Activated CD8-positive, alpha-beta memory T cell treated with anti-CD3 and anti-CD28 coated beads, Interleukin-2, amount 10 ng/mL, durations not matched to agents 7 days and 5 days (primary cell): ENCODE measurements at places on chromosomes 6 and 20.

DNA sequence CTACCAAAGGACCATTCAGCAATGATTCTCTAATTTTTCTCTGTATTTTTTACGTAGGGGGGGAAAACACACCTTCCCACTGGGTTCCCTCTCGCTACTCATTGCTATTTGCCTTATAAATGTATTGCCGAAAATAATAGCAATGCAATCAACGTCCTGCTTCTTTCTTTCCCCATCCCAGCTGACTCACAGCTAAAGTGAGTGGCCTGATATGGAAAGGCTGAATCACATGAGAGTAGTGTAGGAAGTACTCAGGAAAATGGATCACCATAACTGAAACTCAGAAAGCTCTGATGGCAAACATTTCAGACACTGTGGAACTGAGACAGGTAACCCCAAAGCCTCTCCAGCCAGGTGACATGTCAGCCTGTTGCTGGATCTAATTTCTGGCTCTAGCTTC, 49.3 kb upstream of the SRPK1 start:
- no peaks in the 10 kb centered on the region for H3K36me3 ChIP-seq
- peaks cover 4% of the 10 kb centered on the region for H3K27me3 ChIP-seq
- peaks cover 12% of the 10 kb centered on the region for H3K4me1 ChIP-seq
- H3K27ac ChIP-seq, result no peak overlapping the region

DNA sequence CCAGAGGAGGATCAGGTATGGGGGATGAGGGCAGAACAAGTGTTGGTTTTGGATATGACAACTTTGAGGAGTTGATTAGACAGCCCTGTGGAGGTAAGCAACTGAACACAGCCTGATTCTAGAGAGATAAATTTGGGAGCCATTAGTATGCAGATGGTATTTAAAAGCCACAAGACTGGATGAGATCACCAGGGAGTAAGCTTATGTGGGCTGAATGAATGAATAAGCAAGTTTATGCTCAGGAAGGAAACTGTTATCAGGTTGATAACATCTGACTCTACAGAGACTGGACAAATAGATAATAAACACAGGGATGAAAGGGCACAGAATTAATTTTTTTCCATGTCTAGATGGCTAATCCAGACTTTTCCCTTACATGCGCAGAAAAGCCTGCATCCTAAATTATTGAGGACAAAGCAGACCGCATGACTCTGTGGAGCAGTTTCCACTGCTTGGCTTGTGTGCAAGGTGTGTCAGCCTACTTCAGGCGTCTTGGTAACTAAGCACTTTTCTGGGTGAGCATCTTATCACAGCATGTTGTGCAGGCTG, 150.6 kb downstream of the GJA10 start:
- H3K4me3 ChIP-seq, result no peak overlapping the region
- peaks cover 30% of the 10 kb centered on the region for H3K4me1 ChIP-seq
- H3K36me3 ChIP-seq, result no peaks in the 10 kb centered on the region
- H3K27me3 ChIP-seq, result no peaks in the 10 kb centered on the region

- no peak for DNase-seq
- H3K4me1 ChIP-seq, result peaks cover 22% of the 10 kb centered on the region
- no peak overlapping the region for H3K27ac ChIP-seq
- peaks cover 4% of the 10 kb centered on the region for H3K36me3 ChIP-seq
- no peaks in the 10 kb centered on the region for H3K27me3 ChIP-seq
These were observed 171.5 kb downstream of the CDKAL1 start for GRCh38 chr6:20705741-20706140.

DNA sequence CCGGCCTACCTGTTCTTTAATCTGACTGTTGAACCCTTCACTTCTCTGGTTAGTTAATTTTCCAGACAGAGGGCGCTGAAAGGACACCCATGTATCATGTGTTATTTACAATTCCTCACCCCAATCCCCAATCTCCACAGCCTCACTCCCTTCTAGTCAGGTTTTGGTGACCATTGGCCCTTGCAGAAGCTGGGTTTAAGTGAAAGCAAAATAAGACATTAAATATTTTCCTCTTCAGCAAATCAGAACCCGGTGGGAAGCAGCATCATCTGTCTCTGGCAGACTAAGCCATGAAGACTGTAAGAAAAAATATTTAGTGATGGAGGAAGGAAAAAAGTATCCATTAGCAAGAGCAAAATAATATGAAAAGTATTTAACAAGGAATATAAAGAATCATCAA, 9.4 kb upstream of the HLA-DQA1 start:
- H3K4me1 ChIP-seq, result peaks cover 30% of the 10 kb centered on the region
- H3K27me3 ChIP-seq, result no peaks in the 10 kb centered on the region
- H3K27ac ChIP-seq, result no peak overlapping the region
- no peak for DNase-seq
- H3K36me3 ChIP-seq, result peaks cover 5% of the 10 kb centered on the region
